ENCODE measurements at places on chromosomes 3 and 15. TPM values are rescaled to one million over a fixed set of nuclear protein-coding genes. Genes with fewer than 3 reads are reported as not detected.

ESYT3 gene
- total RNA-seq, result 1.2 TPM

GCNT3 gene
- 41.3 TPM for total RNA-seq

CDC25A gene
- 7.3 TPM for total RNA-seq

SPSB4 gene
- not detected for total RNA-seq

TMEM108 gene
- 0.25 TPM for total RNA-seq

POC1A gene
- 5.0 TPM for total RNA-seq

ACTR8 gene
- total RNA-seq, result 47.2 TPM

PKM gene
- 5,384 TPM for total RNA-seq

RETNLB gene
- not detected for total RNA-seq

BFSP2 gene
- not detected for total RNA-seq

C3orf22 gene
- total RNA-seq, result not detected

LXN gene
- total RNA-seq, result 50.3 TPM

C3orf49 gene
- total RNA-seq, result not detected

CD276 gene
- total RNA-seq, result 82.1 TPM

TPRG1 gene
- total RNA-seq, result 0.94 TPM

TRIM42 gene
- not detected for total RNA-seq

QTRT2 gene
- total RNA-seq, result 21.0 TPM

ALDH1A3 gene
- total RNA-seq, result 60.3 TPM

LSG1 gene
- total RNA-seq, result 37.3 TPM

DET1 gene
- 1.6 TPM for total RNA-seq

ST8SIA2 gene
- total RNA-seq, result 2.3 TPM

Measured in renal cortical epithelial cell (primary cell).